ENCODE measurements at places on chromosomes 2 and 18. TPM values are rescaled to one million over a fixed set of nuclear protein-coding genes. Genes with fewer than 3 reads are reported as not detected.

The TMEM178A gene
- 18.5 TPM for polyA plus RNA-seq

The GPR155 gene
- 3.7 TPM for polyA plus RNA-seq

The TPO gene
- polyA plus RNA-seq, result 0.13 TPM

The MEP1B gene
- not detected for polyA plus RNA-seq
